Spinal cord (tissue), 10 donors: ENCODE measurements at places on chromosomes 13 and 19. TPM values are rescaled to one million over a fixed set of nuclear protein-coding genes. Genes with fewer than 3 reads are reported as not detected.

- DNase-seq: no peak
Observed at GRCh38 chr13:45696610-45697226, 5.4 kb upstream of the CBY2 start.

DNA sequence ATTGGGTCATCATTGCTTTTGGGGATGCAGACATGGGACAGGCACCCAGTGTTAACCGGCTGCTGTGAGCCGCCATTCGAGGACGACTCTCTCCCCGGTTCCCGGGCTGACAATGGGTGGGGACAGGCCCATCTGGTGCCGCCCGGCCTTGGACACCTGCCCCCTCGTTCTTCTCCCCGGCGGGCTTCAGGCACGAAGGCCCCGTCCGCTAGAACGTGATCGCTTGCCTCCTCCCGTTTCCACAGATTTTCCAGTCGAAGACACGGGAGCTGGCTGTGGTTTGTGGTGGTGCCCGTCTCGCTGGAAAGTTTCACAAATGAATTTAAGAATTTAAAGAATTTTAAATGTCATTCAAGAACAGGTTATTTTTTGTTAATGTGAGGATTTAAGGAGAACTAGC is 2.0 kb downstream of the PALM start:
- DNase-seq: peak; percentile 28

DNA sequence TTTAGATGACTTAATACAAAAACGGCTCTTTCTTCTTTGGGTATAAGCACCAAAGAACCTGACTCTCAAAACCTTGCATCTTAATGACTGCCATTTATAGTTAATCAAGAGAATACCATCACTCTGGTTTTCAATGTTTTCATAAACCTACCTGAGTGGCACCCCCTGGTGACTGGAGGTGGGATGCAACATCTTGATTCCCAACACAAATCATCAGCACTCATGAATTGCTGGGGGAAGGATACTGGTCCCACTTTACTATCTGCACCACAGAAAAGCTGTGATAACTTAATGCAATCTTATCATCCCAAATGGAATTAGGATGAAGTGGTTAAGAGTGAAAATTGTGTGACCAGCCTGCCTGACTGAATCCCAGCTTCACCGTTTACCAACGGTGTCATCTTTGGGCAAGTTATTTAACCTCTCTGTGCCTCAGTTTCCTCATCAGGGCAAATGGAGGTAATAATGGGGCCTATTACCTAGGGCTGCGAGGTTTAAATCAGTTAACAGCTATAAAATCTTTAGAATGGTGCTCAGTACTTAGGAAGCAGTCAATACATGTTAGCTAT is 366.4 kb downstream of the KLF12 start:
- DNase-seq: no peak

GRCh38 chr13:41614671-41615527 is 157.5 kb downstream of the RGCC start:
- DNase-seq: no peak

DNA sequence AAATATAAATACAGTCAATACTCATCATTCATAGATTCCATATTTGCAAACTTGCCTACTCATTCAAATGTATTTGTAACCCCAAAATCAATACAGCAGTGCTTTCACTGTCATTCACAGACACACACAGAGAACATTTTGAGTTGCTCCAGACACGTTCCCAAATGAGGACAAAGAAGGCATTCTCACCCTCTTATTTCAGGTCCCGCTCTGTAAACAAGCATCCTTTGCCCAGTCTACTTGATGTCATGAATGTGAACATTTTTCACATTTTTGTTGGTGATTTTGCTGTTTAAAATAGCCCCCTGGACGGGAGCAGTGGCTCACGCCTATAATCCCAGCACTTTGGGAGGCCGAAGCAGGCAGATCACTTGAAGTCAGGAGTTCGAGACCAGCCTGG is 15.5 kb downstream of the C19orf47 start:
- no peak for DNase-seq

DNA sequence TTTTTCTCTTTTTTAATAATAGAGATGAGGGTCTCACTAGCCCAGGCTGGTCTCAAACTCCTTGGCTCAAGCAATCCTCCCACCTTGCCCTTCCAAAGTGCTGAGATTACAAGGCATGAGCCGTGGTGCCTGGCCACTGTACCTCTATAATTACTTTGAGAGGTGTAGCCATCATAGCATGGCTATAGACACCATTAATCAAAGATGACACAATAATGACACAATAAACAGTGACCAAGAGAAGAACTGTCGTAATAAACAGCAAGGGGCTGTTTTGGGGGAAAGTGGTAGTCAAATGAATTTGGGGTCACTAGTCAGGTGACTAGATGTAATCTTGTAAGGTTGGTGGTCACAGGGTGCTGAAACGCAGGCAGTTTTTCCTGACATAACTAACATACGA is 30.4 kb downstream of the KLF5 start:
- DNase-seq: no peak

- peak; percentile 83 for DNase-seq
Observed at GRCh38 chr19:55563261-55563690, 17.4 kb downstream of the ZNF579 start.

DNA sequence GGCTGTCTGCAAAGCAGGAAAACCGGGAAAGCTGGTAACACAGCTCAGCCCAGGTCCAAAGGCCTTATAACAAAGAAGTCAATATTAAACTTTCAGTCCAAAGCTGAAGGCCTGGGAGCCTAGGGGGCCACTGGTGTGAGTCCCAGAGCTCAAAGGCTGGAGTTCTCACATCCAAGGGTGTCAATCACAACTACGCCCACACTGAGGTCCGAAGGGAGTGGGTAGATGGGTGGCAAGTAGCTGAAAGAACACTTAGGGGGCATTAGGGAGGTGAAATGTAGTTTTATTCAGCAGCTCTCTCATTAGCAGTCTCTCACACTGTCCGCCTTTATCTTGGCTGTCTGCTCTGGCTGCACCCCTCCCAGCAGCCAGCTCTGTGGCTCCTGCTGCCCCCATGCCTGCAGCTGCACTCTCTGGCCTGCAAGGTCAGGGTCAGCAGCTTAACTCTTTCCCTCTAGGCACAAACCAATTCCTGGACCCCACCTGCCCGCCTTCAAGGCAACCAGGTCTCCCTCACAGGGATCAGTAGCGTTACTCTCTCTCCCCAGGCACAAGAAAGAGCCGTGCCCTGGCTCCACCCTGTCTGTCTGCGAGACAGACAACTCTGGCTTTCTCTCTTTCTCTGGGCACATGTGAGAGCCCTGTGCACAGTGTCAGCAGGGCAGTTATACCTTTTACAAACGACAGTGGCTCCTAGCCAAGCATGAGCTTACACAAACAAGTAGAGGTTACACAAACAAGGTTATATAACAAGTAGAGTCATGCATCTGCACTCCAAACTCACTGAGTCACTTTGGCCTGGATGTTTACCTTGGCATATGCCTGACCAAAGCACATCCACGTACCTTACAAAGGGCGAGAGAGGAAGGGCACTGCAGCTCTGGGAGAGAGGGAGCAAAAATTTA is 249.4 kb upstream of the PCDH20 start:
- DNase-seq: no peak

- DNase-seq: no peak
Observed at GRCh38 chr13:74101436-74101835, 32.8 kb downstream of the KLF12 start.

DNA sequence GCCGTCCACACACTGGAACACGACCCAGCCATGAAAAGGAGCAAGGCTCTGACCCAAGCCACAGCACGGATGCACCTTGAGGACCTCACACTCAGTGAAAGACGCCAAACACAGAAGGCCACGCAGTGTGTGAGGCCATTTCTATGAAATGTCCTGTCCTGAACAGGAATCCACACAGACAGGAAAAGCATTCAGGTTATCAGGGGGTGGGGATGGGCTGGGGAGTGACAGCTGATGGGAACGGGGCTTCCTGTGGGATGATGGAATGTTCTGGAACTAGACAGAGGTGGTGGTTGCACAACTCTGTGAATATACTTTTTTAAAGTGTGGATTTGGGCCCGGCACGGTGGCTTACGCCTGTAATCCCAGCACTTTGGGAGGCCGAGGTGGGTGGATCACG is 30.6 kb downstream of the GPX4 start:
- no peak for DNase-seq

GRCh38 chr19:33639035-33639681 is 17.4 kb downstream of the CHST8 start:
- no peak for DNase-seq

DNA sequence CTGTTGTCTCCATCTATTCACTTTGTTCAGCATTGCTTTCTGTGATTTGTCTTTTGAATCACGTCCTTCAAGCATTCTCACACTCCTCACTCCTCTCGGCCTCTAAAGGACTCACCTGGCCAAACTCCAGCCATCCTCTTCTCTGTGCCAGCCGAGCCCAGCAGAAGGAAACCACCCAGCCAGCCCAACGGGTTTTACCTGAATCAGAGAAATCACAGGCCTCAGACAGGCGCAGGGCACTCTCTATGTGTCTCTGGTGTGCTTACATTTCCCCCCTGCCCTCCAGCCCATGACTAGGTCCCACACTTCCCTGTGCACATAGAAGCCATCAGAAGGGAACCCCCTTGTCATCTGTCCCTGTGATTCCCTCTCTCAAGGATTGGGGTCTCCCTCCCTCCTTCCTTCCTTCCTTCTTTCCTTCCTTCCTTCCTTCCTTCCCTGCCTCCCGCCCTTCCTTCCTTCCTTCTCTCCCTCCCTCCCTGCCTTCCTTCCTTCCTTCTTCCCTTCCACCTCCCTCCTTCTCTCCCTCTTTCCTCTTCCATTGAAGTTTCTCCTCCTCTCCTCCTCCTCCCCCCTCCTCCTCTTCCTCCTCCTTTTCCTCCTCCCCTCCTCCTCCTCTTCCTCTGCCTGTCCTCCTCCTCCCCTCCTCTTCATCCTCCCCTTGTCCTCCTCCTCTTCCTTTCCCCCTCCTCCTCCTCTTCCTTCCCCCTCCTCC is 8.8 kb upstream of the ZNF541 start:
- DNase-seq: no peak

DNA sequence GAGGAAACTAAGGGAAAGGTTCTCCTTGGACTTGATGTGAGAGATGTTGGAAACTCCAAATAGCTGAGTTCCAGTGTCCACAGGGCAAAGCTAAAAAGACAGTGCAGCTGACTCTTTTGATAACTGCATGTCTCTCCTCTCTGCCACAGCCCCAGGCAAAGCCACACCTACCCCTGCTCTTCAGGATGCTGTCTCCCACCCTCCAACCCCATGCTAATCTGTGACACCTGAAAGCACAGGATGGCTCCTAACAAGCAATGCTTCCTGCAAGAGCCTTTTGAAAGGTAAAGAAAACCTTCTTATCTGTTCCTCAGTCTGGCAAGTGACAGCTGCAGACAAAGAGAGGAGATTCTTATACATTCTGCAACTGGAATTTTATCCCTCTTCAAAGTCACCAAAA is 14.5 kb downstream of the SLC46A3 start:
- no peak for DNase-seq

- peak; percentile 62 for DNase-seq
Observed at GRCh38 chr13:50993934-50994333, 84.3 kb downstream of the RNASEH2B start.

GRCh38 chr19:55353803-55354697 is 469 bp downstream of the COX6B2 start:
- DNase-seq: no peak

- DNase-seq: no peak
Observed at GRCh38 chr19:16678498-16678897, 17.6 kb downstream of the TMEM38A start.

DNA sequence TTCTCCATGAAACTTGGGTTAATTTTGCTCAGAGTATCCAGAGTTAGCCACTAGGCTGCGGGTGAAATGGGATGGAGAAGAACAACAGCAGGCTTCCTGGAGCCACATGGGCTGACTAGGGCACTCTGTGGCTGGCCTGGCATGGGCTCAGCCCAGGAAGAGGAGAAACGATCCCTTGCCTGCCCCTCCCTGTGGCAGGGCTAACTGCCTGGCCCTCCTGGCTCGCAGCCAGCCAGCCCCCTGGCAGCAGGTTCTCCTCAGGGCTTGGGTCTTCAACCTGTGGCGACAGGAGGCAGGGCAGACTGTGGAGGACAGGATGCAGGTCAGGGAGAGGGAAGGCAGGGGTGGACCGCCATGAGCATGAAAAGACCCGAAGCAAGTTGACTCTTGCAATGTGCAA is 78.7 kb upstream of the GPR183 start:
- DNase-seq: no peak

GRCh38 chr13:40333226-40333625 is 333.2 kb downstream of the FOXO1 start:
- DNase-seq: no peak

- no peak for DNase-seq
Observed at GRCh38 chr13:25455146-25455545, 83.4 kb downstream of the ATP8A2 start.

DNA sequence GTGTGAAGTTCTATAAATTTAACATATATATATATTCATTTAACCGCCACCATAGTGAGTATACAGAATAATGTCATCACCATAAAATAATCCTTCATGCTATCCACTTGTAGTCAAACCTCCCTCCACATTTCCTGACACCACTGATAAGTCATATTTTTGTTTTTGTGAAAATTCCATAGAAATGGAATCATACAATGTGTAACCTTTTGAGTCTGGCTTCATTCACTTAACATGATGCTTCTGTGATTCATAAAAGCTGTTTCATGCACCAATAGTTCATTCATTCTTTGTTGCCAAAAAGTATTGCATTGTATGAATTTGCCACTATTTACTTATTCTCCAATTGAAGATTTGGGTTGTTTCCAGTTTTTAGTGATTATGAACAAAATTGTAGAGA is 497.5 kb upstream of the PCDH20 start:
- no peak for DNase-seq

DNA sequence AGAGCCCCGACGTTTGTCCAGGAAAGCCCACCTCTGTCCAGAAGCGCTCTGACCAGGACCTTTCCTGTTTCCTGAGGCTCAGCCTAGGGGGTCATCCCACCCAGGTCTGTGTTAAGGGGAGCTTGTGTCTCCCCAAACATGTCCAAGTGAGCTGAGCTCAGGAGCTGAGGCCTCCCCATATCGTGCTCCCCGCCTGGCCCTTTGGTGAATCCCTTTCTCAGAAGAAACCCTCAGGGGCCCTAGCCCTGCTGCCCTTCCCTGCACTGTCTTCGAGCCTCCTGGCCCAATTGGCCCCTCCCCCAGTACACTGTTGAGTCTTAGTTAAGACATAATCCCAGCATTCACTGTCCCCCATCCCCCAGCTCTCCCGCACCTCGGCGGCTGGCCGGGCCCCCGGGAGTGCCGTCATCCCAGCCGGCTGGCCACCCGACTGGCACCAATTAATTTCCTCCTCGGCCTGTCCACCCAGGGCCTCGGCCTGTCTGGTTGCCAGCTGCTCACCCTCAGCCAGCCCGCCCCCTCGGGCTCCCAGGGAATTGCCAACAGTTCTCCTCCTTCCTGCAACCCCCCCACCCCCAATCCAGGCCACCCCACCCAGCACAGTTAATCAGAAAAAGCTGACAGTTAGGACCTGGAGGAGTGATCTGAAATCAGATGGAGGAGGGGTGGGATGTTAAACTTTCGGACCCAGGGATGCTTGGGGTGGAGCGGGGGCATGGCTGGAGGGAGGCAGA is 13.6 kb downstream of the IER2 start:
- no peak for DNase-seq

Gene VSTM1
- 0.28 TPM for total RNA-seq

Gene C19orf12
- 24.2 TPM for total RNA-seq

Gene ZNF665
- 5.4 TPM for total RNA-seq

Gene GAPDHS
- total RNA-seq: not detected

Gene SPACA4
- not detected for total RNA-seq

Gene ZNF552
- 10.1 TPM for total RNA-seq

Gene ZNF613
- 12.2 TPM for total RNA-seq

Gene GRK1
- 0.89 TPM for total RNA-seq

Gene SPHK2
- total RNA-seq: 11.6 TPM

Gene SPRED3
- 1.3 TPM for total RNA-seq

Gene ETV2
- total RNA-seq: 0.59 TPM

Gene GNG7
- 6.2 TPM for total RNA-seq

Gene TMEM143
- 6.7 TPM for total RNA-seq
